ENCODE measurements at places on chromosomes 13 and 19.
A peak's percentile ranks its signal among the peaks of the same experiment; 100 is the strongest.

DNA sequence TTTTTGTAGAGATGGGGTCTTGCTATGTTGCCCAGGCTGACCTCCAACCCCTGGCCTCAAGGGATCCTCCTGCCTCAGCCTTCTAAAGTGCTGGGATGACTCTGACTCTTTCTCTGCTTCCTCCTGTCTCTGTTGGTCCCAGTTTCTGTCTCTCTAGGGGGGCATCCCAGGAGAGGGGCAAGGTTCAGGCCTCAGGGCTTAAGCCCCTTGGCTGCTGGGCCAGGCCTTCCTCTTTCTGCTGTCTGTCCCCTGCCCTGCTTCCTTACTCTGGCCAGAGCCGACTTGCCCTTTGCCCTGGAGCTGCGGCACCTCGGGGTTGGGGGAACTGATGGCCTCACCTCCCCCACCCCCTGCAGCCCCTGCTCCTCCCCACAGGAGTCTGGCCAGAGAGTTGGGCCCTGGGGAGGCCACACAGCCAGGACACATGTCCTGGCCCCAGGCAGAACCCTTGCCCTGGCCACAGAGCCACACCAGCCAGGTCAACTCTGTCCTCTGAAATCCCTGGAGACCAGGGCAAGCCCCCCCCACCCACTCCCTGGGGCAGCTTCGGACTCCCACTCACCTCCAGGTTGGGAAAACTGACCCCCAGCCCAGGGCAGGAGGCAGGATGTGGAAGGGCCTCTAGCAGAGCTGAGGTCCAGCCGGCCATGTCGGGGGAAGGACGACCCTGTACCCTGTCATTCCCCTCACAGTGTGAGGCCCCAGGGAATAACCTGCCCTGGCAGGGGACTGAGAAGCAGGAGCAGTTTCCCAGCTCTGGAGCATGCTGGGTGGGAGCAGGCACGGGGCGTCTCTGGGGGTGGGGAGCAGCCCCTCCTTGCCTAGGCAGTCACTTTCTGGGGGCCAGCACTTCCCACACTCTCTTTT lies 23.7 kb downstream of the CEBPA start:
- DNase-seq = no peak

DNA sequence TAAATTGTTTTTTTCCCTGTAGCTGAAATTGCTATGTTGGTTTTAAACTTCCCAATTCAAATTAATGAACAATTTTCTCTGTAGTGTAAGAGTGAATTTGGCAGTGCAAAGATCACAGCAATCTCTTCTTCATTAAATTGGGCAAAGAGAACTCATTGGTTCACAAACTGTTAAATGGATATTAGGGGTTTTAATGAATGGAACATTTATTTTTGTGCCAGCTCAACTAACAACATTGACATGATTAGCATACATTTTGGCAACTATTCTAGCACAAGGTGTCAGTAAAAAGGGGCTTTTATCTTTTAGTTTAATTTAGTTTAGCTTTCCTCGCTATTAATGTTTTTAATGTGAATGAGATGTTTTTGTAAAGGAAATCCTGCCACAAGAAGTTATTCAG lies 7.1 kb downstream of the PCDH20 start:
- DNase-seq = no peak

GRCh38 chr19:8498295-8498694 lies 4.1 kb downstream of the PRAM1 start:
- DNase-seq = no peak

GRCh38 chr13:98542568-98543377 lies 34.1 kb downstream of the STK24 start:
- no peak for DNase-seq

DNA sequence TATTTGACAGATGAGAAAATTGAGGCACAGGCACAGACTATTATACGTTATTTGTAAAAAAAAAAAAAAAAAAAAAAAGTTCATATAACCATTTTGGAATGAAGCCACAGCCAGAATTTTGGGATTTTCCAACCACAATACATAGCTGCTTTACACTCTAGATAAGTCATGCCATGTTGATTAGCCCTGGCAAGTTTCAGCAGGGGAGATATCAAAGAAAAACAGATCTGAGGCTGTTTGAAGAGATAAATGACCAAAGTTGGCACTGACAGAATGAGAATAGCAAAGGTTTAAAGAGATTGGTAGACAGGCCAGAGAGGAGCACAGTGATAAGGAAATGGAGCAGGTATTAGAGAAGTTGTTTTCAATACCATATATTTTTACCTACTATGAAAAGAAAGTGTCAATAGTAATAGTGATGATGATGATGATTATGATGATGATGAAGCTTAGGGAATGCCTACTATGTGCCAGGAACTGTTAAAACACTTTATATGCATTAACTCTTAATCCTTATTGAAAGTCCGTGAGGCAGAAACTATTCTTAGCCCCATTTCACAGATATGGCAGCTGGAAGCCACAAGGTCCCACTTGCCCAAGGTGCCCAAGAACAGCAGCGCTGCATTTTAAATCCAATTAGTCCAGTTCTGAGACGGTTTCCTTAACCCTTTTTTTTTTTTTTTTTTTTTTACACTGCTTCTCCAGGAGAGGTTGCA lies 105.5 kb downstream of the MBNL2 start:
- no peak for DNase-seq

GRCh38 chr13:24187185-24187584 lies 26.7 kb downstream of the SPATA13 start:
- no peak for DNase-seq

DNA sequence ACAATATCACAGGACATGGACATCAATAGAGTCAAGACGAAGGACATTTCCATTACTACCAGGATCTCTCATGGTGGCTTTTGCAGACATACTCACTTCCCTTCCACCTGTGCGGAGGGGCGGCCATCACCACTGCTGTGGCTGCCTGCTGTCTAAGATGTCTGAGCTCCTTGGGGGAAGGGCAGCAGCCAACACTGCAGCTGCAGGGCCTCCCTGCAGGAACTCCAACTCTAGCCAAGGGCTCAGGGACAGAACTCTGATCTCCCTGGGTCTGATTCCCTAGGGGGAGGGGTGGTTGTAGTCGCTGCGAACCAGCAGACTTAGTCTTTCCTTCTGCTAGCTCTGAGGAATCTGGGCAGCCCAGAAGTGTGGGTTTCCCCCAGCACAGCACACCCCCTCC lies 78.9 kb upstream of the ANKRD10 start:
- DNase-seq = no peak

DNA sequence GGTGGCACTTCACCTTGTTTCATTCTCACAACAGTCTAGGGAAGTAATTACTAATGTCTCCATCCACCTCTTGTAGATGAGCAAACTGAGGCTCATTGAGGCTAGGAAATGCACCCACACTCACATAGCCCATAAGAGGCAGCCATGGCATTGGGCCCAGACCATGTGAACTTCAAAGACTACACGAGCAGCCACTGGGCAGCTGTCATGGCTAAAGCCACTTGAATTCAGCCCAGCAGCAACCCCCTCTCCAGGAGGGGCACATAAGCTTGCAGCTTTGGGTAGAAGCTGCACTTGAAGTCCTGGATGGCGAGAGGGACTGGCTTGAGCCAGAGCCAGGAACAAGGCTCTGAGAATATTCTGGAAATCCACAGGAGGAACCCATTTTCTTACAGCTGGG lies 13.4 kb downstream of the ALOX5AP start:
- DNase-seq = no peak

DNA sequence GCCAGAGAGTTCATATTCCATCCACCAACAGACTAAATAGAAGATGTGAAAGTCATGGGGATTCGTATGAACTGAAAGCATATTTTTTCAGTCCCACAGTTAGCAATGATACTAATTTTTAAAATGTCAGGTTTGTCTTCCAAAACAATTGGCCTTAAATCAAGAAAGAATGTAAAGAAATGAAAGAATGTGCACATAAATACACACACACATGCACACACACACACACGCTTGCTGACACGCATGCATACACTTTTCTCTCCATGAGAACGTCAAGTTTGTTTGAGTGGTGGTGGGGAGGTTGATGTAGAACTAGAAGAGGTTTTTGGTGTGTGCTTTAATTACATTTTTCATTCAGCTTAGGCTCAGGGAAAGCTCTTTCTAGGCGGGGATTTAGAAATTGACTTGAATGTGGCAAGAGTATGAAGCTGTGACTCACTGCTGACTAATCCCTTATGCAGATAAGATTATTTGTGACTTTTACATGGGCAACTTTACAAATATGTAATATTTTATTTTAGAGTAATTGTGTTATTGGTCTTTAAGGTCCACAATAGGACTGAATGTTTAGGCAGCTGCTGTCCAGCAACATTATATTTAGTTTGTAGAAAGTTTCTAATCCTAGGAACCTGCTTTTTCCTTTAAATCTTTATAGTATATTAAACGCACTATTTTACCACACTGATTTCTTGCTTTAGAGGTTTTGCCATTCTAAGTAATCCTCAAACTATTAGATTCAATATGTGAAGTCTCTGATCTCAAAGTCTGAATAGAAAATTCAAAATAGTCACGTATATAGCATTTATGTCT lies 18.8 kb downstream of the FLT1 start:
- DNase-seq = peak; percentile 68

DNA sequence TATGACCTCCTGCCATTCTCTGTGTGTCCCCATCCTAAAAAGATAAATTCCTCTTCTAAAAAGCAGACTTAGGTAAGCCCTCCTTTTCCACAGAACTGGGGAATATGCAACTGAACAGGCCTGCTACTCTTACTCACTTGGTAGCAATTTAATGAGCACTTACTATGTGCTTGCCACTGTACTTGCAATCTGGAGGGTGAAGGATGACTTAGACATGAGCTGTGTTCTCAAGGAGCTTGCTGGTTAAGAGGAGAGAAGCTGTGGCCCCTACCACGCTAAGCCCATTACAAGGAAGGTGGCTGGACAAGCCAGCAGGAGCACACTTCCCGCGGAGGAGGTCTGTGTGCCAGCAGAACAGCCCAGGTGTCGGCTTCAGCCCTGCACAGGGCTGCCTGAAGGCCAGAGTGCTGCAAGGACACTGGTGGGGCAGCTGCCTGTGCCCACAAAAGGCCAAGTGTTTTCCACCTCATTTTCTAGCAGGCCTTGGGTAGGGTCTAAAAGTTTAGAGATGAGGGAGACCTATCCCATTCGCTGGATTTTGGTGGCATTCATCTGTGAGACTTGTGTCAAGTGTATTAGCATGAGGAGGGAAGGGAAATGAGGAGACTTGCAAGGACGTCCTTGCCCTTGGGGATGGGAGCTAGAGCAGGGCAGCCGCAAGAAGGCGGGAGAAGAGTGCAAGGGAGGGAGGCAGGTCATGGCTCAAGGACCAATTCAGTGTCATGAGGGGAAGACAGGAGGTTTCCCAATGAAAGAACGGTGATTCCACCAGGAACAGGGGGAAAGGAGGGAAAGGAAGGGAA lies 52.0 kb downstream of the COL4A1 start:
- no peak for DNase-seq

DNA sequence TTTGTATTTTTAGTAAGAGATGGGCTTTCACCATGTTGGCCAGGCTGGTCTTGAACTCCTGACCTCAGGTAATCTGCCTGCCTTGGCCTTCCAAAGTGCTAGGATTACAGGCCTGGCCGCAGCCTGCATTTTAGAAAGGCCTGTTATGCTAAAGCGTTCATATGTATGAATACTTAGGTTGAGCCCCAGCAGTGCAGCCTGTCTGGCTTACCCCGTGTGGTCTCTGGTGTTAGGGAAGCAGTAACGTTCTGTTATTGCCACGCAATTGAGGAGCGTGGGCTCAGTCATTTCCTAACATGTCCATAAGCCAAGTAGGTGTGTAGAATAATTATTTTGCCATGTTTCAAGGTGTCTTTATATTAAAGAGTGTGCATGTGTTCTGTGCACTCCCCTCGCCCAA lies 14.3 kb downstream of the HNRNPM start:
- no peak for DNase-seq

DNA sequence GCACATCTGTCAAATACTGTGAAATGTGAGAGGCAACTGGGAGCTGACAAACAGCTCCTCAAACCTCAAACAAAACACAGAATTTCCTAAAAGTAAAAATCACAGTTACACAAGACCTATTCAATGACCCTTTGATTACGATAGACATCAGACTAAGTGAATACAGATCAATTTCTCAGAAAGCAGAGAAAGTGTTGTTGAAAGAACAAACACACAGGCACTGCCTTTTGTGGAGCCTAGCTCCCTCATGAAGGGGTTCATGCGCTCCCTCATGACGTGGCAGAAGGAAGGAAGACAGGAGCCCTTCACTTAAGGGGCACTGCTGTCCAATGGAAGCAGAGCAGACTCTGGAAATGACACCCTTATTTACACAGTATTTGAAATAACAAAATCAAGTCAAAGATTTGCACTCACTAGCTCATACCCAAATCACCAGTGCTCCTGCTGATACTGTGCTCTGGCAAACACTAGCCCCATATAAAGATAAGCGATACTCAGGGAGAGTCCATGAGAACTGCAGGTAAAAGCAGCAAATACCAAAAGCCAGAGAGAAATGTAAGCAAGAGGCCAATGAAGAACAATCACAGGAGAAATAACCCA lies 144.9 kb downstream of the KLF12 start:
- no peak for DNase-seq

Data from skeletal muscle cell (primary cell).